ENCODE measurements at places on chromosomes 5 and 9.
A peak's percentile ranks its signal among the peaks of the same experiment; 100 is the strongest.

- DNase-seq = no peak
Measured at GRCh38 chr9:6692881-6693361, 47.4 kb upstream of the GLDC start.

- DNase-seq = no peak
Measured at GRCh38 chr9:35048511-35048910, 23.9 kb downstream of the VCP start.

DNA sequence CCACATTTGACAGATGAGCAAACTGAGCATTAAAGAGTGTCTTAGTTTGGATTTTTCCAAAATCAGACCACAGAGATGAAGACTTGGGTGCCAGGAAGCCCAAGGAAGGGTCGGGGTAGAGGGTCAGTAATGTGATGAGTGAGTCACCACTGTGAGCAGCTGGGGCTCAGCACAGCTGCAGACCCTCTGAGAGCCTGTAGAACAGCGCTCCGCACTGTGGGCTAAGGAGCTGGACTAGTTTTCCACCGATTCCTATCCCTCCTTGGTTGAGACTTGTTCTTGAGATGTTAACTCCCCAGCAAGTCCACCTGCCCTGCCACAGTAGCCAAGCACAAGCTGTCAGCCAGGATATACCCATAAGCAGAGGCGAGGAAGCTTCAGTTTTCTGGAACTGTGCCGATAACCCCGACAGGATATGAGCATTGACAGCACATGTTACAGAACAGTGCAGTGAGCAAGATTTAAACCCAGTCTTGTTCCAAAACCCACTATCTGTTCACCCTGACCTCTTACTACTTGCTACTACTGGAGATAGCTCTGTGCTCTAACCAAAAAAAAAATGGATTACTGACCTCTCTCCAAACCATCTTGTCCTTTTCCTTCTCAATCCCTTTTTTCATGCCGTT, 31.8 kb downstream of the EGFLAM start:
- no peak for DNase-seq

GRCh38 chr5:65778126-65778525, 56.1 kb downstream of the NLN start:
- DNase-seq = no peak

DNA sequence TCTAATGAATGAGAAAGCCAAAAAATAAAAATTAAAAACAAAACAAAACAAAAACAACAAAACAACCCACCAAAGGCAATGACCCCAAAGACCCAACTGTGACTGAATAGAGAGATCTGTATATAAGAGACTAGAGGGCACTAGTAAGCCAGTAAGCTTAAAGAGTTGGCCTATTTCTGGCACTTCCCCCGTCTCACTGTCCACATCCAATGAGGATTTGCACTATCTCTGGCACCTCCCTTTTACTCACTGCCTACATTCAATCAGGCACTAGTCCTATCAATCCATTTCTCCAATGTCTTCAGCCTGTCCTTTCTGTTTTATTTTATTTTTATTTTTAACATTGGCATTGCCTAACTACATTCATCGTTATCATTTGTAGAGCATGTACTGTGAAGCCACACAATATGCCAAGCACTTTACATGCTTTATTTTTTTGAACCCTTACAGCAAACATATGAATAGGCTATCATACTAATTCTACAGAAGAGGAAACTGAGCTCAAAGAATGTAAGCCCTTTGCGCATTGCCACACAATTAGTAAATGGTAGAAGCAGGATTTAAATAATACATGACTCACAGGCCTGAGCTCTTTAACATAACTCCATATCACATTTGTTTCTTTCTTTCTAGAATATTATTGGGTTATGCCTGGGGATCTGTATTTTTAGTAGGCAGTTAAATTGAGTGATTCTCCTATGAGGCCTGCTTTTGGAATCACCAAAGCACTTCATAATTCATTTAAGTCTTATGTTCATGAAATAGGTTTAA, 70.0 kb downstream of the C6 start:
- DNase-seq = no peak

GRCh38 chr5:132176521-132176945, 51.1 kb downstream of the P4HA2 start:
- DNase-seq = no peak

GRCh38 chr9:88308831-88309560, 79.2 kb upstream of the SPIN1 start:
- no peak for DNase-seq

- DNase-seq = no peak
Measured at GRCh38 chr5:77210091-77210963, at the start of gene PDE8B. PDE8B (plus strand) TSS chr5:77210680; CDS start chr5:77210926, 246 bp downstream.

- no peak for DNase-seq
Measured at GRCh38 chr5:73093943-73094342, 26.4 kb upstream of the TMEM171 start.

DNA sequence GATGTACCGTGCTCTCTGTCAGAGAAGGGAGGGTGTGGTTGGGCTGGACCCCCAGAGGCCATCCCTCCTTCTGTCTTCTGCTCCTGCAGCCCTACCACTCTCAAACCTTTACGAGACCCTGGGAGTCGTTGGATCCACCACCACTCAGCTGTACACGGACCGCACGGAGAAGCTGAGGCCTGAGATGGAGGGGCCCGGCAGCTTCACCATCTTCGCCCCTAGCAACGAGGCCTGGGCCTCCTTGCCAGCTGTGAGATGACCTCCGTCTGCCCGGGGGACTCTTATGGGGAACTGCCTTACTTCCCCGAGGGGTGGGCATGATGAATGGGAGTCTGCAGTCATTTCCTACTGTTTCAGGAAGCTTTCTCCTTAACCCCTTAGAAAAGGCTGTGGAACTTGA, 17.5 kb downstream of the TGFBI start:
- DNase-seq = no peak

DNA sequence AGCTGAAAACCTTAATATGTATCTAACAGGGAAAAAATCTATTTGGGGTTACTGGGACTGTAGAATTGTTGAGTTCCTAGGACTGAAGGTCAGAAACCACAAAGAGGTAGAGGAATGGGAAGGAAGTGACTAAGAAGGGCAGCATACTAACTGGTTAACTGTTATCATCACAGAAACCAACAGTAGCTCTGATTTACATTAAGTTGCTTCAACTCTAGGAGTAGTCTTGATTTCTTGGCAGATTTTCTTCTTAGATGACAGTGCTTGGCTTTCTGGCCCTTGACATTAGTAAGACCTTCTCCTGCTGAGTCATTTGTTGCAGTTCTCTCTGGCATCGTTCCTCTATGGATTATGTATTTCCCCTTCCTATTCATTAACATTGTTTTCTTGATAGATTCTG, 116.1 kb upstream of the RASA1 start:
- peak; percentile 20 for DNase-seq

- no peak for DNase-seq
Measured at GRCh38 chr5:135112008-135112725, 78.1 kb upstream of the PITX1 start.

DNA sequence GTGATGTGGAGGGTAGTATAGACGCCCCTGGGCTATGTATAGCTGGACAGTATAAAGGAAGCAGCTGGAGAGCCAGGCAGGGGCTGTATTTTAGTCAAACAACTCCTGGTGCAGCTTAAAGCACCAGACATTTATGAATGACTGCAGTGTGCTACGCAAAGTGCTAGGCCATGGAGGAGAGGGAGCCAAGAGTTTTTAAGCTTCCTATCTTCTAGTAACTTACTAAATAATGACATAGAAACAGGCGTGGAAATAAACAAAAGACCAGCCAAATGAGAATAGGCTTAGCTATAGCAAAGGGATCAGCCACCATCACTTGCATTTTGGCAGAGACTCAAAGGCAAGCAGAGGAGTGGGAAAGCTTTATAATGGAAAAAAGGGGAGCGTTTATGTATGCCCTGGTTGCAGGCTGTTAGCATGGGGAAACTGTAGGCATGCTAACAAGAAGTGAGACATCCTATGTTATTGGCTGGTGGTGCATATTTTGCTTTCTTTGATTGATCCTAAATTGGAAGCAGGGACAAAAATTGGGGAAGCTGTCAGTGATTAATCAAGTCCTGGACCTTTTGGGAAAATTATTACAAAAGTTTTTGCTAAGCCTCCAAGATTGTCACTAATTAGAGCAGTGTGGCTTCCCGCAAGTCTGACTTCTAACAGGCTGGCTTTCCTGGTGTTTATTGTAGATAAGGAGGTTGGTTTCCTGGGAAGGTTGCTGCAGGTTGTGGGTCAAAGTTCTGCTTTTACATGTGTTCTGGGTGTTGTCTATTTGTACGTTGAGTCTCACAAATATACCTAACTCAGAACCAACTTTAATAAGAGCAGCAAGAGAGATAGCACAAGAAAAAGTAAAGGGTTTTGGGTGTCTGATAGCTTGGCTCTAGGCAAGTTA, 46.6 kb downstream of the RAB3C start:
- no peak for DNase-seq

GRCh38 chr9:76926846-76927245, 20.9 kb upstream of the PRUNE2 start:
- DNase-seq = no peak

- DNase-seq = no peak
Measured at GRCh38 chr5:37005252-37005651, 128.7 kb downstream of the NIPBL start.

GRCh38 chr9:96486386-96487028, 36.5 kb downstream of the HABP4 start:
- DNase-seq = peak; percentile 86

- no peak for DNase-seq
Measured at GRCh38 chr5:169222934-169223594, 77.9 kb downstream of the SLIT3 start.

- no peak for DNase-seq
Measured at GRCh38 chr9:76644171-76644570, 120.1 kb upstream of the PCA3 start.

- DNase-seq = no peak
Measured at GRCh38 chr5:149380466-149381121, 1.5 kb upstream of the IL17B start.

- DNase-seq = no peak
Measured at GRCh38 chr5:138243794-138244193, 30.6 kb downstream of the GFRA3 start.

- DNase-seq = peak; percentile 15
Measured at GRCh38 chr5:171750311-171750788, 35.3 kb upstream of the SMIM23 start.

DNA sequence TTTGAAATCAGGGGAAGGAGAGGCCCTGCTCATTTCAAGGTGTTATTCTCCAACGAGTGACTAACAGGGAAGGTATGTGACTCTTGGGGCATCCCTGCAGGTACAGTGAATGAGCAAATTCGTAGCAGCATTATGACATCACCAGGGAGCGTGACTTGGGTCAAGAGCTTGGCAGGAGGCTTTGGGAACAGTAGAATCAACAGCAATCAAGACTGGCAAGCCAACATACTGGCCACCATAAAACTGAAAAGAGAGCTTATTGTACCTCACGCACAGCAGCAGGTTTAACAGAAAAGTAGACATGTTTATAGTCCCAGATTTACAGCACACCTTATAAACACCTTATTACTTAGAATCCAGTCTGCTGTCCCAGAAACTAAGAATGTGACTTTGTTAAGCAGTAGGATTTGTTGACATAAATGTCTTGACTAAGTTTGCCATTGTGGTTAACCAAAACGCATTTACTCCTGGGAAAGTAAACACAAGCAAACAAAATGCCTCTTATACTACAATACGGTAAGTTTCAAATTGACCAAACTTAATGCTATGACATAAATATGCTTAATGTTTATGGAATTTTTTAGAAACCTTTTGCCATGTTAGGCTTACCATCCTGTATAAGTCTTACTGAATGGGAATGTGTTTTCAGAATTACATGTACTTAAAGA, 297.8 kb downstream of the NPR3 start:
- DNase-seq = no peak

DNA sequence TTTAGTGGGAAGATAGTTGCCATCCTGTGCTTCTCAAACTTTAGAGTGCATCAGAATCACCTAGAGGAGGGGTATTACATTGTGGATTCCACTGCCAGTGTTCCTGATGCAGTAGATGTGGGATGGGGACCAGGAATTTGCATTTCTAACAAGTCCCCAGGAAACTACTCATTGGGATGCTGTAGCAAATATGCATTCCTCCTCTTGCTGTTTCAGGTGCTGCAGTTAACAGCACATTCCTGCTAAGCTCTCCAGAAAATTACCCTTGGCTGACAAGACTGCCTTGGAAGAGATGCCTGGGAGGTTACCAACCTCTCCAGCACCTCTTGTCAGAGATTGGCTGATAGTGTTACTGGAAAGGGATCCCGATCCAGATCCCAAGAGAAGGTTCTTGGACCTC, 270.5 kb downstream of the OSTF1 start:
- no peak for DNase-seq

- no peak for DNase-seq
Measured at GRCh38 chr9:84636436-84636835, 33.1 kb upstream of the NTRK2 start.

DNA sequence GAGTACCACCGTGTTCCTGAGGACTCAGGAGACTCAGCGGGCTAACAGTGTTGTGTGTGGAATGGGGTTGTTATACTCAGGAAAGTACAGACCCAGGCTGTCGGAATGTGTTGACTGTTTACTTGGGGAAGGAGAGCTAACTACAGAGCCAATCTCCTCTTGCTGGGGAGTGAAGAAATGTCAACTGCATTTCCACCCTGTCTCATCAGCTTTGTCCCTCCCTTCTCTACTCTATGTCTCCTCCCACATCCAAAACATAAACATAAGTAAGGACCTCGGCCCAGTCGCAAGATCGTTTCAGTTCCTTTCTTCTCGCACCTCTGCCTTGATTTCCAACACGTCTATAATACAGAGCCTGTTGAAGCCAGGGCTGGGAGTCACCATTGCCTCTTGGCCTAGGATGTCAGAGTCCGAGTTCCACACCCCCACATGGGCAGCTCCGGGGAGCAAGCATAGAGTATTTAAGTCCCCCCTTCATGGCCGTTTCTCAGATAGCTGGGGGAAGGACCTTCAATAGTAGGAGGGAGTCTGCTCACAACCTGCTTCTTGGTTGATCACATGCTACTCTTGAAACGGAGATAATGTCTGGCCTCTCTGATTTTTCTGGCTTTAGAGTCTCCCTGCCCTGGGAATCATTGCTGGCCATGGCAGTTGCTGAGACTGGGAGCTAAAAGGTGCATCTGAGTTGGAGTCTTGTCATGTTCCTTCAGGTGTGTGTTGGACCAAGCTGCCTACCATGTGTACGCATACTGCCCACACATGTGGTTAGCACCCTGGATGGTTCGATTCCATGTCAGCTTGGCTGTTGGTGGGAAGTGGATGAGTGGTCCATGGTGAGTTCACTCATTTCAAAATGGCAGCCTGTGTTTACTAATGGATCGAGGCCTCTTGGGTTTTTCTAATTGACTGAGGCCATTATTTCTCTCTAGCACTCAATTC, 147.3 kb downstream of the MTX3 start:
- no peak for DNase-seq

DNA sequence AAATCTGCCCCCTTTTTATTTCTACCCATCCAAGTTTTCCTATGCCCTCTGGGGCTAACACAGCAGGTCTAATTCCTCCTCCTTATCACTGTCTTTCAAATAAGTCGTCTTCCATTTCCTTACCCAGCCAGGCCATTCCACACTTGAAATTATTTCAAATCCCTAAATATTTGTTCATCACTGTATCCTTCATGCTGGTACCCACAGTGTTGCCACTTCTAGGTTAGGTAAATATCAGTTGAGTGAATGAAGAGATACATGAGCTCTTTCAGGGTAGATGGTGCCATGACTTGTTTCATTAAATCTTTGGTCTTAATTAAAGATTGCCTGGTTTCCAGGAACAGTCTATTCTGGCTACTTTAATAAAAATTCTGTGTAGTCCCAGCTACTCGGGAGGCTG, 35.6 kb upstream of the ADRA1B start:
- DNase-seq = no peak

- DNase-seq = peak; percentile 62
Measured at GRCh38 chr9:110069326-110070248, 138.4 kb downstream of the C9orf152 start.
